Karpas-422 (cell line): ENCODE measurements at places on chromosomes 7 and 10. TPM values are rescaled to one million over a fixed set of nuclear protein-coding genes. Genes with fewer than 3 reads are reported as not detected.

GRCh38 chr10:74641659-74642058 lies 184.7 kb upstream of the KAT6B start:
- peak; percentile 45 for DNase-seq

DNA sequence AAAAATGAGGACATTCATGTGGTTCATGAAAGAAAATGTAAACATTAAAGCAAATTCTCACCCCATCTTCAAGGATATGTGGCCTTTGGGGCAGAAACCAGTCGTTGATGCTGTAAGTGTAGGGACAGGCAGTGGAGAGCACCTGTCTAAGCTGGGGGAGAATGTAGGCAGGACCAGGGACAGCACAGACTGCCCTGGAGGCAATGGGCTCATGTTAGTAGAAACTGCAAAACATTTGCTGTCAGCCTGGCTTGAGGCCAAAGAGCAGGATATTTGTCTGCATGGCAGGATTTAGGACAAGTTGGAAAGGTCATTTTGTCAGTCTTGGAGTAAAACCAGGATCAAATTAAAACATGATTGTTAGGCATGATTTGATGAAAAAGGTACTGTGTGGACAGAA lies 211.6 kb upstream of the AGK start:
- DNase-seq = no peak

DNA sequence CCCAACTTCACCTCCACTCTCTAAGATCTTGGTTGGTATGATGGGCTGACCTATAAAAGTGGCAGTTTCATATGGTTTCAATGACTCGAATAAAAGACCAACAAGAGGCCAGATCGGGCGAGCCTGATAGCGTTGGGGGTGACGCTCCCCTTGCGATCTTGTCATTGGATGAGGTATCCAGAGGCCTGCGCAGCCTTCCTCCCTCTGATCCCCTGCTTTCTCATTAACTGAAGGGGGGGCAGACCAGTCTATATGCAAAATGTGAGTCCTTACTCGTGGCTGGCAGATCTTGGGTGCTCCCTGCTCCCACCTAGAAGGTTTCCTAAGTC lies 937 bp upstream of the COBL start:
- no peak for DNase-seq

DNA sequence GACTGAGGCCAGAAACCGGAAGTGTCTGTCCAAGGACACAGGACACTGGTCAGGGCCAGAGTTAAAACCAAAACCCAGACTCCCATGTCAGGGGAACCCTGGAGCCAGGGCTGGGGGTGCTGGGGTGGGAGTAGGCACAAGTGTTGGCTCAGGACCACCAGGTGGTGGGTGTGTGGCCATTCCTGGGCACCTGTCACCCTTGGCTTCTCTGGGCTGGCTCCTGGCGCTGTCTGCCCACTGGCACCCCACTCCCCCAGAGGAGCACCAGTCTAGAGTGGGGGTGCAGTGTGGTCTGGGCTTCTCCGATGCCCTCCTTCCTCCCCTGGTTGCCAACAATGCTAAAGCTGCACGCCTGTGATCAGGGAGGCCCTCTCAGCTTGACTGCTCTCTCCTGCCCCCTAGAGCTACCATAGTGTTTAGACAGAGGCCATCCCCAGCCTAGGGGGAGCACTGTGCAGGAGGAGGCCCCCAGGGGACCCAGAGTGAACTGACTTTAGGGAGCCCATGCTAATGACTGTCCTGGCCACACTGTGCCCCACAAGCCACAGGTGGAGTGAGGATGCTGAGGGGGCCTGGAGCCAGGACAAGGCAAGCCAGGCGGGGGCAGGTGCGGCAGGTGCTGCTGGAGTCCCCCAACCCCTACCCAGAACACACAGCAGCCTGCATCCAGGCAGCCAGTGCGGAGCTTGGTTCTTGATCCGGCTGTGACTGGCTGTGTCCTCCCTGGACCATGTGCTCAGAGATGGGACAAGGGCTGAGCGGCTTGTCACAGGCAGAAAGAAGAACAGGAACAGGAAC lies 11.0 kb downstream of the RASGEF1A start:
- DNase-seq = peak; percentile 85

- DNase-seq = no peak
Measured at GRCh38 chr7:91242097-91242844, 22.0 kb upstream of the FZD1 start.

OR2A42 gene
- total RNA-seq = not detected in 2 replicates

DNA sequence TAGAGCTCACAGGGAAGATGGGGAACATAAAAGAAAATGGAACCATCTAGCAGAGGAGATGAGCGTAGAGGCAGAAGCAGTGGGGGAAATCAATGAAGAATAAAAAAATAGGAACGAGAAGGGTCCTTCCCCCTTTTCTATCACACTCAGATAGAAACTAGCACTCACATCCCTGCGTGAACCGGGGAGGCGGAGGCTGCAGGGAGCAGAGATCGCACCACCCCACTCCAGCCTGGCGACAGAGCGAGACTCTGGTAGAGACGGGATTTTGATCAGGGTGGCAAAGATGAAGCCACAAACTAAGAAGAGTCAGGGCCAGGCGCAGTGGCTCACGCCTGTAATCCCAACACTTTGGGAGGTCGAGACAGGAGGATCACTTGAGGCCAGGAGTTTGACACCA lies 64.7 kb upstream of the ECHDC3 start:
- no peak for DNase-seq

MOGAT3 gene
- total RNA-seq = not detected in 2 replicates

DNA sequence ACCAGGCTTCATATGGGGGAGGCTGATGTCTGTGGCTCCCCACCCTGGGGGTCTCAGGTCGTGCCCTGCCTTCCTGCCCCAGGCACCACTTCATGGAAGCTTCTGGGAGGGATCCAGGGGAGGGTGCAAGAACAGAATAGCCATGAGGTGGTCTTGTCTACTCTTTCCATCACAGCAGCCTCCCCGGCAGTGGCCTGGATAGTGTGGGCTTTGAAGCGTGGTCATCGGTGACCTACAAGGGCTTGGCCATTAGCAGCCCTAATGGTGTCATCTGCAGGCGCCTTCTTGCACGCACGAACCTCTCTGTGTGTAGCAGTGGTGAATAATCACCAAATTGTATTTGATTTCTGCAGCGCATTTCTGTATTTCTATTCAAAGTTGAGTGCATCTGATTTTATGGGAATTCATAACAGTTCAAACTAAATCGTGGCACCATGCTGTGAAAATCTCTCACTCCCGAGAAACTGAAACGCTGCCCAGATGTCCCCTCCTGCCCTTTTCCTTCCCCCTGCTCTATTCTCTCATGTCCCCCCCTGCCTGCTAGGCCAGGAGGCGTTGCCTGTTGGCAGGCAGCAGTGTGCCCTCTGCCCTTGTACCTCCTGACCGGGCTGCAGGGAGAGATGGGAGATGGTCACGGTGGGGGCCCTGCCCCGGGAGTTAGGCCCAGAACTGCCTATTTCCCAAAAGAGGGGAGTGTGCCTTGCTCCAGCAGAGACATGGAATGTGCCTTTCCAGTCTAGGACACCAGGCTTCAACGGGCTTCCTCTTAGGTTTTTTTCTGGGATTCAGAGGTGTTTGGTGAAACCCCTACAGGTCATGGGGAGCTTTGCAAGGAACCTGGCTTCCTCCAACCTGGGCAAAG lies 34.8 kb downstream of the CDH23 start:
- DNase-seq = no peak

GRCh38 chr7:114652041-114652440 lies 237.4 kb downstream of the FOXP2 start:
- DNase-seq = no peak
